SK-MEL-5 (cell line): ENCODE measurements at places on chromosomes 4 and X. TPM values are rescaled to one million over a fixed set of nuclear protein-coding genes. Genes with fewer than 3 reads are reported as not detected.
A peak's percentile ranks its signal among the peaks of the same experiment; 100 is the strongest.

The MAGEB10 gene
- total RNA-seq, result not detected in 2 replicates

The MAOB gene
- total RNA-seq, result not detected in 2 replicates

The DIPK2B gene
- total RNA-seq, result not detected in 2 replicates

The DDX60 gene
- total RNA-seq, result 5.5 and 7.2 TPM in 2 replicates

The IGFBP7 gene
- total RNA-seq, result 210 and 214 TPM in 2 replicates

The RGS12 gene
- 3.9 and 4.8 TPM in 2 replicates for total RNA-seq

The SYTL5 gene
- total RNA-seq, result 67.0 and 69.1 TPM in 2 replicates

The MAGEC2 gene
- 120 and 133 TPM in 2 replicates for total RNA-seq

The SCRG1 gene
- 1.2 and 1.3 TPM in 2 replicates for total RNA-seq

The OTUD6A gene
- not detected in 2 replicates for total RNA-seq

The ATP1B4 gene
- total RNA-seq, result not detected in 2 replicates

The NDST4 gene
- total RNA-seq, result 0.08 and 0.29 TPM in 2 replicates

The CCDC149 gene
- total RNA-seq, result 0.40 and 0.45 TPM in 2 replicates

- DNase-seq, result no peak
Observed at GRCh38 chr4:159552979-159553768, 450.3 kb downstream of the RAPGEF2 start.

- DNase-seq, result peak; percentile 11
Observed at GRCh38 chr4:146338512-146338911, 124.2 kb downstream of the REELD1 start.

DNA sequence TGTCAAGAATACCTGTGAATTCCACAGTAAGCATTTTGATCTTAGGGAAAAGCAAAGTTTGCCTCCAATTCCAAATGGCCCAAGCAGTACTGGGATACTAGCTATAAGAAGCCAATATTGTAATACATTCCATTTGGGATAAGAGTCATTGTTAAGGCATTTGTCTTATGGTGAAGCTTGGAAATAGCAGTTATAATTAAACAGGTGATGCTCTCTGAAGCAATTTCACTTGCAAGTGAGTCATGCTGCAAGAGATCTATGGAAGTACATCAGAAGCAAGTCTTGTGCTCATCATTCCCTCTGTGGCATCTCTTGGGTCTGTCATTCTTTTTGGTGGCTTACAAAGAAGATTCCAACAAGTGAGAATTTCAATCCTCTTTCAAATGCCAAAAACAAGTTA lies 386.4 kb upstream of the RPS6KA3 start:
- no peak for DNase-seq

DNA sequence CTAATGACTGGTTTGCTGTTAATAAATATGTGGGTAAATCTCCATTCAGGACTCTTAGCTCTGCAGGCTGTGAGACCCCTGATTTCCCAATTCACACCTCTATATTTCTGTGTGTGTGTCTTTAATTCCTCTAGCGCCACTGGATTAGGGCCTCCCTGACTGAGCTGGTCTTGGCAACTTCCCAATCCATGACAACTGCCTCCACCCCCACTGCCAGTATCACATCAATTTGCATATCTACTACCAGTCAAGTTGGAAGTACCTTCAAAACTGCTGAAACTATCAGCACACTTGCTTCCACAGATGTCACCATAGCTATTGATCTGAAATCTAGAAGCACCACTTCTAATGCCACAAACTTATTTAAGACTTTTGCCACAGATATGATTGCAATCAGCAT lies 27.6 kb downstream of the OPRPN start:
- DNase-seq, result no peak

DNA sequence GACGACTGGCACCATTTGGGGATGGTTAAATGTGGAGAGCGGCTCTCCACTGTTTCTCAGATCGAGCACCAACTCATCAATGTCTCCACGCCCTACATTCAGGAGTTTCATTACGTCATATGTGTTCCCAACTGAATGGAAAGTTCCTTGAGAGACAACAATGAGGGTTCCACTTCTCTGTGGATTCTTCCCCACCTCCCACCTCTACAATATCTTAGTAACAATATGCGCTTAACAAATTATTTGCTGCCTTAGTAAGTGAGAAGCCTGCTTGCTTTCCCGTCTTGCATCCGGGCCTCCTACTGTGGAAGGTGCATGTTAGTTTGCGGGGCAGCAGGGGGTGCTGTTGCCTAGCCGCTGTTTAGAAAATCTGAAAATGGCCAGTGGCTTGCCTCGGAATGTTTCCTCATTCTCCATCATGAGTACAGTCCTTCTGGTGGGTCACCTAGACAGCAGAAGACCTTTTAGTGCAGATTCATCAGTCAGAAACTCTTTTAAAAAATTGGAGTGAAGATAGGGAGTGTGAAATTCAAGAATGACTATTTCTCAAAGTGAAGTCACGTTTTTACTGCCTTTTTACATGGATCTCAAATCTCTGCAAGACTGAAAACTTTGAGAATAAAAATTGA lies 55.7 kb downstream of the PHOX2B start:
- DNase-seq, result peak; percentile 70

DNA sequence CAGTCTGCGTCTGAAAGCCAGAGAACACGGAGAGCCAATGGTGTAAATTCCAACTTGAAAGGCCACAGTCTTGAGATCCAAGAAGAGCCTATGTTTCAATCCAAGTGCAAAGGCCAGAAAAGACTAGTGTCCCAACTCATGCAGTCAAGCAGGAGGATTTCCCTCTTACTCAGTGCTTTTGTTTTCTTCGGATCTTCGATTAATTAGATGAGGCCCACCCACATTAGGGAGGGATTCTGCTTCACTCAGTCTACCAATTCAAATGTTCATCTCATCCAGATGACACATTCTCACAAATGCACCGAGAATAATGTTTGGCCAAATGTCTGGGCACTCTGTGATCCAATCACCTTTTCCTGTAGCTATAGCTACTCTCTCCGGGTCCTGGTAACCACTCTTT lies 91.5 kb upstream of the S100G start:
- DNase-seq, result no peak

DNA sequence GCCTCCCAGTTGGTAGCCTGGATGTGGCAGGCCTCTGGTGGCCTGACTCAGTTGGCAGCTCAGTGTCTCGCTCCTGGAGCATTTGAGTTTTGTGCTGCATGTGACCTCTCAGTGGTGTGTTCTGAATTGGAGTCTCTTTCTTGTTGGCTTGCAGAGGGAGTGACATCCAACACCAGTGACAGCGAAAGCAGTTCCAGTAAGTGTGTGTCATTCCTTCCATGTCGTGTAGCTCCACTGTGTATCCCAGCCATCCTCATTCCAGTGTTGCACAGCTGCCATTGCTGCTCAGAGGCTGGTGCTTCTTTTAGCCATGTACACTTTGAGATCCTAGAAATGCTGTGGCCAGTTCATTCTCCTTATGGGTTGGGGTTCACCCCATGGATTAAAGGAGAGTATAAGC lies 52.4 kb downstream of the DLG3 start:
- no peak for DNase-seq

DNA sequence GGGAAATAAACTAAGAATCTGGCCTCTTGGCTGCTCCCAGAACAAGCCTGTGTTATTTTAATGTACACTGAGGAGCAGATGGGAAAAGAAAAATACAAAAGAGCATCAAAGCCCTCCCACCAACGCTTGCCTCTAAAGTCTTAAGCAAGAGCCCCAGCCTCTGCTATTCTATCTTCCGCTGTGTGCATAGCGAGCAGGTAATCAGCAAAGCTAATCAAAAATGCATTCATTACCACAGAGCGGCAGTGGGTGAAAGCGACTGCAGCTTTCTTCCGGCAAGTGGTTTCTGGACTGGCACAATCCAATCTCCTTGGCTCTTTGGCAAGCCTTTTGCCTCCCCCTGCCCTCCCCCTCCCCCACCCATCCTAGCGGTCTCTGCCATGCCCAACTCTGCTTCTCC lies 13.5 kb upstream of the GRIA3 start:
- no peak for DNase-seq

- no peak for DNase-seq
Observed at GRCh38 chrX:39985551-39985950, 112.2 kb downstream of the BCOR start.

- DNase-seq, result no peak
Observed at GRCh38 chr4:159042868-159043267, 60.0 kb upstream of the RAPGEF2 start.

GRCh38 chr4:118775405-118775804 lies 60.5 kb downstream of the SEC24D start:
- no peak for DNase-seq

DNA sequence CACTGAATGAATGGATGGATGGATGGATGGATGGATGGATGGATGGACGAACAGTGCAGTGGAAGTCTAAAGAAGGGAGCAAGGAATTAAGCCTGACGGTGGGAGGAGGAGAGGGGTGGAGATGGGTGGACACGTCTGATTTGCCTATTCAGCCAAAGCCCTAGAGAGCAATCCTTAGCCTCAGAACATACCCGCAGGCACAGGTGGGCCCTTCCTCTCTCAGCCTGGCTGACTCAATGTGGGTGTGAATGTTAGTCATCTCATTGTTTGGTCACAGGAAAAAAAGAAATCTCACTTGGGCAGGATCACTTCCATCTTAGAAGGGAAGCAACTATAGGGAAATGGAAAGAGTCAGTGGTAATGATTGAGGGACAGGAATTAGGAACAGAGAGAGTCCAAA lies 165.9 kb downstream of the PJA1 start:
- no peak for DNase-seq

DNA sequence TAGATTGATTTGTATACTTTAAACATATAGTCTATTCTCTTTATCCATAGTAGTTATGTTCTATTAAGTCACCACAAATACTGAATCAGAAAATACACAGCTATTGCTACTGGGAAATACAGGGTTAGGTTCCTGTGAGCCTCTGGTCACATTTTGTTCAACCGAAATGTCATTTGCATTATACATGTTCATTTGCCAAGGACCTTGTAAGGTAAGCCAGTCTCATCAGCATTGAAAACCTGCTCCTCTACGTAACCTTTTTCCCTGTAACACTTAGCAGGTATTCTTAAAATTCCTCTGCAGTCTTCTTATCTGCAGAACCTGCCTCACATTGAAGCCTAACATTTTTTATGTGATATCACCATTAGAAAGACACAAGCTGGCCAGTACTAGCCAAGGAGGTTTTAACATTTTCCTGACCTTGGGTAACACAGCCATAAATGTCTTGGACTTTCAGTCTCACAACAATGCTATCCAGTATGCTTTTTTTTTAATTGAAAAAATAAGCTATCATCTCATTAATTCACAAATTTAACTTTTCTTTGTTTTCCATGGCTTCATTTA lies 765.7 kb upstream of the IGFBP7 start:
- no peak for DNase-seq

DNA sequence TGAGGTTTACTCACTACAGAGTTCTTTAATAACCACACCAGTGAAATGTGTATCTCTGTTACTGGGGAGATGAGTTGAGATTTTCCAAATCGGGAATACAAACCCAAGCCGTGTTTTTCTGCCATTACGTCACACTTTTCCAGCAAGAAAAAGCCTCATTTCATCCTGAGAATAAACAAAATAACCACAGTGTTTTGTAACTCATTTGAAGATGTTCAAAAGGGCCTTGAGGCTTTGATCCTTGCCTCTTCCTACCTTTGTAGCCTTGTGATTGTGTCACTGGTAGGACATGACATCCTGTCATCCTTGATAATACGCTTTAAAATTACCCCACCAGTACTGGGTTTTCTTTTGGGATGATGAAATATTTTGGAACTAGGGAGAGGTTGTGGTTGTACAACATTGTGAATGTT lies 2.9 kb downstream of the USP11 start:
- DNase-seq, result no peak

GRCh38 chr4:149884529-149885181 lies 69.0 kb upstream of the IQCM start:
- DNase-seq, result no peak

GRCh38 chr4:173195109-173195508 lies 26.5 kb downstream of the GALNT7 start:
- DNase-seq, result no peak

DNA sequence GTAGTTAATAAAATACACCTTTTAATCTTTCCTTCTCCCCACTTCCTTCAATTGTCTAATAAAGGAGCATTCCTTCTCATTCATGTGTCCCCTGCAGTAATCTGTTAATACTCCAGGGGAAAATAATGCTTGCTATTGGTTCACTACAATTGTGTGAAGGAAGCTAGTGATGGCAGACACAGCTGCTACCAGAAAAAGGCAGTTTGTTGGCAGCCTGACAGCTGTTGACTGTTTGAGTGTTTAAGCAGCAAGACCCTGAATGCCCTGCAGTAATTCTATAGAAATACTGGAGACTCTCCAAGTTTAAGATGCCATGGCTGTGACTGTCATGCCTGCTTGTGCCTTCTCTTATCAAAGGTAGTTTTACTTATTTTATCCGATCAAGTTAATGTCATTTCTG lies 359.5 kb downstream of the C4orf33 start:
- no peak for DNase-seq

GRCh38 chr4:95102162-95102790 lies 344.5 kb downstream of the BMPR1B start:
- DNase-seq, result no peak

GRCh38 chr4:26878794-26879391 lies 18.3 kb downstream of the STIM2 start:
- no peak for DNase-seq

DNA sequence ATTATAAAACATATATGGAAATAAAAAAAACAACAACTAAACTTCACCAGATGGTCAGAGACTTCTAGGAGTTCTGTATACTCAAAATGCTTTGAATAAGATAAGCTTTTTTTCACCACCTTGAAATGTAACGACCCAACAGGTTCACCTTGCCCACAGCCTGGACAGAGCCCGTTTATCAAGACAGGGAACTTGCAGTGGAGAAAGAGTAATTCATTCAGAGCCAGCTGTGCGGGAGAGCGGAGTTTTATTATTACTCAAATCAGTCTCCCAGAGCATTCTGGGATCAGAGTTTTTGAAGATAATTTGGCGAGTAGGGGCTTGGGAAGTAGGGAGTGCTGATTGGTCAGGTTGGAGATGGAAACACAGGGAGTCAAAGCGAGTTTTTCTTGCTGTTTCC lies 38.5 kb downstream of the AGA start:
- DNase-seq, result no peak

DNA sequence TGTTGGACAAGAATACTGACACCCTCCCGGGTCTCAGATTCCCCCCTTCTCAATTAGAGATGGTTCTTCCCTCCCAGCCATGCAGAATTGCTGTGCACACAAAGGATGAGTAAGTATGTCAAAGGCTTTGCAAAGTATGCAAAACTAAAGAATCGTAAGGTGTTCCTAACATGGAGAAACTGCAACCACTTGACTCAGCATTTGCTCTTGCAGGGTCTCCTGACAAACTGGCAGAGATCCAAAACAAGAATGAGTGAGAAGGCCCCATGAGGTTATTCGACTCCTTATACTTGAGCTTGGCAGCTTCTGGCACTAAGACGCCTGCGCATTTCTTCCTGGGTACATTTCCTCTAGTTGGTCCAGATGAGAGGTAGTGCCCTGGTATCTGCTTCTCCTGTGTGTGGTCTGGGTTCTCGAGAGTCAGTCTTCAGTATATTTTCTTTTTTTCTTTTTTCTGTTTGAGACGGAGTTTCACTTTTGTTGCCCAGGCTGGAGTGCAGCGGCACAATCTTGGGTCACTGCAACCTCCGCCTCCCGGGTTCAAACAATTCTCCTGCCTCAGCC lies 8.2 kb downstream of the FAM184B start:
- DNase-seq, result no peak

DNA sequence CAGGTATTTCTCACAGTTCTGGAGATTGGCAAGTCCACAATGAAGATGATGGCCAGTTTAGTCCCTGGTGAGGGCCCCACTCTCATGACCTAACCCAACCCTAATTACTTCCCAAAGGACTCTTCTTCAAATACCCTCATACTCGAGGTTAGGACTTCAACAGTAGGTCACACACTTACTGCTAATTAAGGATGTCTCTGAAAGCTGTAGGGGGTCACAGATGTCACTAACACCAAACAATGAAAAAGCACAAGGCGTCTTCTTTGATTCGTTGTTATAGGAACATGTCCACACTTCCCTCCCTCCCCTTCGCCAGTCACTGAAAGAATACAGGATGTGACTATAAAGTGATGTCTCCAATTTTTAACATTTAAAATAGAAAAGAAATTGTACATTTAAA lies 309.7 kb downstream of the PACRGL start:
- DNase-seq, result no peak
